Hematopoietic multipotent progenitor cell treated with erythropoietin and hydrocortisone succinate and interleukin-3 and kit ligand, for 15 days (in vitro differentiated cells): ENCODE measurements at places on chromosomes 11 and 22.

DNA sequence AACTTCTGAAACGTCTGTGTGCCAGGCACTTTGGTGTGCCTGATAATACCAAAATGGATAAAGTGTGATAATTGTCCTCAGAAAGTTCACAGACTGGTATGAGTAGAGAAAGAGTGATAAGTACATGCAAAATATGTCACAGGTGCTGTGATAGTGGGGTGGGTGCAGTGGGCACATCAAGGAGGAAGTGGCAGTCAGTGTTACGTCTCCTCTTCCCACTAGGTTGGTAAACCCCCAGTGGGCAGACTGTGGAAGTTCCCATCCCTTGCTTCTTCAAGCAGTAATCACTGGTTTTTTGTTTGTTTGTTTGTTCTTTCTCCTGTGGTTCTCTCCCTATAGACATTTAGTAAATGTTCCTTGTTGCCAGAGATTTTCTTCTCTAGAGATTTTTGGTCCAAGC is 5.4 kb downstream of the RNF121 start:
- no peak for DNase-seq

DNA sequence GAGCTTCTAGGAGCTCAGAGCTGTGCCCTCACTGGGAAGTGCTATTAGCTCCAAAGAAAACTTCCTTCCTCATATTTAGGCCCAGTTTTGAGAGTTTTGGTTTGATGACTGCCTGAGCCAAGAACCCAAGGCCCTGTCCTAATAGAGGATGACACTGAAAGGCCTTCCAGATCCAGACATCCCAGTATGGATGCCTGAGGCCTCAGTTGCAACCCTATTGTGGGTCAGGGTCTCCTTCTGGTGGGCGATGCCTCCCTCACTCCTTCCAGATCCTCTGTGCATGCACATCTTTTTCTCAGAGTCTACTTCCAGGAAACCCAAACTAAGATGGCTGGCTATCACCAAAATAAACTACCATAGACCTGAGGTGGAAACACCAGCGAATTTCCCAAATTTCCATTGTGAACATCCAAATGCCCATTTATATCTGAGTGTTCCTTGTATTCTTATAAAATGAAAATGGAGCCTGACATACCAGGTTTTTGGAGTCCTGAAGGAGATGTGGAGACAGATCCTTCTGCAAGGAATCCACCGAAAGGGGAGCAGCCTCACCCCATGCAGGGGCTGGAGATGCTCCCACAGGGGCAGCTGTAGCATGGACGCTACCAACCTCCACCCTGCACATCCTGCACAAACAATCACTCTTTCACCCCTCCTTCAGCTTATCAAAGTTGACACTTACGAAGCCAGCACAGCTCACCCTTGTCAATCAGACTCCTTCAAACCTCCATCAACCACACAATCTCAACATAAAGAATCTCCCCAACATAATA is 61.1 kb downstream of the GGTLC2 start:
- no peak for DNase-seq

DNA sequence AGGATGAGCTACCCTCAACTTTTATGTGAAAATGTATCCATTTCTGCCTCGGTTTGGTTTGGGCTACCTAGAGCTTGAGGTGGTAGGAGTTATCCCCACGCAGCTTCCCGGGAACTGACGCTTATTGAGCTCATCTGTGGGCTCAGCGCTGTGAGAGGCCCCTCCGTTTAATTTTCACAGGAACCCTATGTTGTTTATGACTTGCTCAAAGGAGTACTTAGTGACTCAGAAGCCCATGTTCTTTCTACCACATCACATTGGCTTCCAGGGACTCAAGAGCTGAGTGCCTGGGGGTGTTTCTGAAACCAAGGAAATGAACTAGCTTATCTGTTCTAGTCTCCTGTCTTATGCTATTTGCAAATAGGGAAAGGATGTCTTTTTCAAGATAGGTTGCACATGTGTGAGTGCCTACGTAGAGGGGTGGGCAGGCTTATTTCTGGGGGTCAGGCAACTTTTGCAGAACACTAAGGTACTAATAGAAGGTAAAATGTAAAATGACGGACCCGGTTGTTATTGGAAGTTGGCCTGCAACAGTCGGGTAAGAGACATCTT is 40.5 kb downstream of the MICAL2 start:
- DNase-seq: no peak

- DNase-seq: no peak
These were observed 78.4 kb upstream of the ANO1 start for GRCh38 chr11:69999721-70000120.

DNA sequence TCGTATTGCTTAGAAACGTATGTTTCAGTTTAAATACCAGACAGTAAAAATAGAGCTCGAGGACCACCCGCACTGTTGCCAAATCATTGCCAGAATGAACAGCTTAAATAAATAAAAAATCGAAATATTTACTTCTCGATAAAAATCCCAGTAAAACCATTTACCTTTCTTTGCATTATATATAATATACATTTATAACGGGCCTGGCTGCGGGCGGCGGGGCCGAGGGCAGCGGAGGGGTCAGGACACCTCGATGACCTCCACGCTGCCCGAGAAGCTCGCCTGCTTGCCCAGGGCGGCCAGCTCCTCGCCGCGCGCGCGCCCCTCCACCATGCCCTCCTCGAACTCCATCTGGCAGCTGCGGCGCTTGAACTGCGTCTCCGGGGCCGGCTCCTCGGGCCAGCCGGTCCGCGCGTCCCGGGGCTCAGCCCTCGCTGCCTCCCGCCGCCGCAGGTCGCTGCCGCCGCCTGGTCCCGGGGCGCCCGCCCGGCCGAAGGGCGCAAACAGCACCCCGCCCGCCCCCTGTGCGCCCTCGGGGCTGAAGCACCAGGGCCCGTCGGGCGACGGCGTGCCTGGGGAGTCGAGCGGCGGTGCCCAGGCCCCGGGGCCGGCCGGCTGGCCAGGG is 15.7 kb downstream of the DUSP8 start:
- DNase-seq: no peak

DNA sequence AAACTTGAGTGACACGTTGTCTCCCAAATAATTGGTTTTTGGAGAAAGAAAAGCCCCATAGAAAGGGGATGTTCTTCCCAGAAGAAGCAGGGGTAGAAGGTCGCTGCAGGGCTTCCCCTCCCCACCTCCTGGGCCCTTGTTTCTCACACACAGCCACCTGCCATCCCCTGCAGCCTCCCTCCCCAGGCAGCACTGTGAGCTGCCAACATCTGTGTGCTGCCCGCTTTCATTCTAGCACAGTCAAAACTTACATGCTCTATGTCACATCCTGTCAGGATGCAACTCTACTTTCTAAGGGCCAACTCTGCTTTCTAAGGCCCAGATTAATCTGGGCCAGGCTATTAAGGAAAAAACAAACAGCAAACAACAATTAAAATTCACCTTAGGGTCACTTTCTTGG is 309.4 kb upstream of the ZC3H12C start:
- no peak for DNase-seq

DNA sequence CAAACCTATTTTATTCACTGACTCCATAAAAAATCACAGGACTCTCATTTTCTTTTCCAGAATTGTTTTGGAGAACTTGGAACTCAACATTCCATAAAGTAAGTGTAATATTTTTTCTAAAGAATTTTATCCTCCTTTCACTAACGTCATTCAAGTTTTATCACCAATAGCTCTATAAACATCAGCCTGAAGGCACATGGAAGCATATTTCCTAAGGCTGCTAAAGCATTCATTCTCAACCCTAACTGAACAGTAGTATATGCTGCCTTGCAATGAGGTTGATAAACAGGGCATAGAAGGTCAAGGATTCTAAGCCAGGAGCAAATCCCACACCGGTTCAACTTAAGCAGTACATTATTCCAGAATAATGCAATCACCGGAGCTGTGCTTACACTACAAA is 273.9 kb downstream of the RAB38 start:
- no peak for DNase-seq

DNA sequence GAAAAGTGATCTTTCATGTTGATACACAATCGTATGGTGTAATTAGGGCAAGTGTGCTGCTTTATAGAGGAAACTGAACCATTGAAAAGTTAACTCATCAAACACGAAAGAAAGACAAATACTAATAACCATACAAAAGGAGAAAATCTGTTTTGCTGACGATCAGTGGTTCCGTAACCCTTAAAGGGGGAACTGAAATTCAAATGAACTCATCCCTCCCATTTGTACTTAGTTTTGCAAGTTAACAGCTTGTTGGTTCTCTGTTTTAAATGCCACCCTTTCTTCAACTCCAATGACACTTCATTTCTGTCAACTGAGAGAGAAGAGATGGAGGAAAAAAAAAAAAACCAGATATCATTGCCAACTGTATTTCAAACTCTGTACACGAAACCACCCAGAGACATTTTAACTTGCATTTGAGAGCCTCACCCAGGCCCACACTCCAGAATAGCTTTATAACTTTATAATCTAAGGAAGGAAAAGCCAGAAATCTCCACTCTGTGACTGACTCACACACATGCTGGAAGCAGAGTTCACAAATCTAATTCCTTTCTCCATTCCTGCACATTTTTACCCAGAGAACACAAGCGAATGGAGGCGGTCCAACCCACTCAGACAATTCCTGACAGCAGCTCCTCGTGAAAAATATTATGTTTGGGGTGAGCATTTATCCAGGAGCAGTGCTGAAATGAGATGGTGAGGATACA is 17.4 kb upstream of the CSNK2A3 start:
- no peak for DNase-seq

GRCh38 chr11:8298801-8299786 is 35.4 kb upstream of the LMO1 start:
- no peak for DNase-seq

GRCh38 chr11:75786101-75786736 is 17.6 kb downstream of the DGAT2 start:
- no peak for DNase-seq

DNA sequence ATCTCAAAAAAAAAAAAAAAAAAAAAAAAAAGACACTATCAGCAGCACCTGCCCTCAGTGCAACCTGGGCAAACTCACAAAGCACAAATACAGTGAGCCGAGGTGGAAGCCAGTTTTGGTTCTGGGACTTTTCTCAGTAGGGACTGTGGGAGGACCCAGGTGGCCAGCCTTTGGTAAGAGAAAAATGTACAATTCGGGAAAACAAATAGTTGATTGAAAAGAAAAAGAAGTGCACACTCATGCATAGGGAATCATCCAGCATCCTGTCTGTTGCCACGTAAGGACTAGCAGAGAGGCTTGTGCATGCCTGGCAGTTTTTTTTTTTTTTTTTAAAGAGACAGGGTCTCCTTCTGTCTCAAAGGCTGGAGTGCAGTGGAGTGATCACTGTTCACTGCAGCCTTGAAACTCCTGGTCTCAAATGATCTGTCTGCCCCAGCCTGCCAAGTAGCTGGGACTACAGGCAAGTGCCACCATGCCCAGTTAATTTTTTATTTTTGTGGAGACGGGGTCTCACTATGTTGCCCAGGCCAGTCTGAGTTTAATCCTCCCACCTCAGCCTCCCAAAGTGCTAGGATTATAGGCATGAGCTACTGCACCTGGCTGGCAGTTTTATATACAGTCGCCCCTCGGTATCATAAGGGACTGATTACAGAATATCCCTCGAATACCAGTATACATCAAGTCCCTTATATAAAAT is 36.7 kb downstream of the TPST2 start:
- DNase-seq: no peak

DNA sequence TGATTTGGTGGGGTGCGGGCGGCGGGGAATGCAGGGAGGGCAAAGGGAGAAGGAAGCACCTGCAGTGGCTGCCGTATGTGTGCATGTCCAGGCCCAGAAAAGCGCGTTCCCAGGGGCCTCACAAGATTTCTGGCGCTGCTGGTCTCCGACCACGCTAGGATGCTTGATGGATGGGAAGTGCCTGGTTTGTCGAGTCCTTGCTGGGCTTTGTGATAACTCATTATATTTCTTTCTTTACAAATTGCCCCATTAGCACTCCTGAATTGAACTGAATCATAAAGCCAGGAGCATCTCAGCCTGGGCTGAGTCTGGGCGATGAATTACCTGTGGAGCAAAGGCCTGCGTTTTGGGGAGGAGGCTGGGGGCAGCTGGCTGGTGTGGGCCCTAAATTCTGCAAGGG is 69.2 kb upstream of the LMO1 start:
- no peak for DNase-seq

- no peak for DNase-seq
These were observed at the start of gene AMPD3 for GRCh38 chr11:10454878-10455631. AMPD3 (plus strand) TSS chr11:10455264; CDS start chr11:10461520, 6,256 bp downstream.

GRCh38 chr11:104124979-104125378 is 39.0 kb downstream of the PDGFD start:
- DNase-seq: no peak

DNA sequence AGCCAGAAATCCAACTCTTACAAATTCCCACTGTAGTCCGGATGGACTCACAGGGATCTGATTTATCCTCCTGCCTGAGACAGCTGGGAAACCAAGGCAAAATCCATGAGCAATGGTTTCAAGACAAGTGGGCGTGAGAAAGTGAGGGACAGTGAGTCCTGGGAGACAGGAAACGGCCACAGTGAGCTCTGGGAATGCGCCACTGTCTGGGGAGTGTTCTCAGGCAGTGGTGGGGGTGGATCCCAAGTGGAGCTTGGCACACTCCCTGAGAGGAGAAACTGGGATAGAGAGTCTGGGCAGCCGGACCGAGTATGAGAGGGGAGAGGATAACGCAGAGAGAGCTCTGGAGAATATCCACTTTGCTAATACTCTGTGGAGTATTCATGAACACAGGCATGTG is 9.8 kb downstream of the IL17REL start:
- no peak for DNase-seq

DNA sequence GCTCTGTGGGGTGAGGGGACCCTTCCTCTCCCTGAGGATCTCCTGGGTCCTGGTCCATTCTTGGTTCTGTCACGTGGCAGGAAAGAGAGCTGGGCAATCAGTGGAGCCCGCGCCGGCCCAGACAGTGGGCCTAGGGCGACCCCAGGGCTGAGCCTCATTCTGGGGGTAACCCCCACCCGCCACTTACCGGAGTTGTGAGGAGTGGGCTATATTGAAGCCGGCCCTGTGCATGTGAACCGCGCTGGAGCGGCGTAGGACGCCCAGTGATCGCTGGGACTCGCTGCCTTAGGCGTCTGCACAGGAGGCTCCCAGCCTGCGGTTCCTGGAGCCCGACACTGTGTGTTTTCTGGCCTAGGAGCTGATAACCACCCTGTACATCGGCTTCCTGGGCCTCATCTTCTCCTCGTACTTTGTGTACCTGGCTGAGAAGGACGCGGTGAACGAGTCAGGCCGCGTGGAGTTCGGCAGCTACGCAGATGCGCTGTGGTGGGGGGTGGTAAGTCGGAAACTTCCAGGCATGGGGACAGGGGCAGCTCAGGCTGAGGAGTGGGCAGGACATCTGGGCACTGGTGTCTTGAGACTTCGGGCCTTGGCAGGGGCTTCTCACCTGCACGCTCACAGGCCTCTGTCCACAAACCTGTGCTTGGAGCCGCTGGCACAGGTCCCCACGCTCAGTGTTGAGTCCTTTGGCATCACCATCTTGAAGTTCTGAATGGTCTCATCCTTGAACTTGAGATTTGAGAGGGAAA is 127.1 kb downstream of the KCNQ1OT1 start:
- DNase-seq: no peak
